ENCODE measurements at places on chromosomes 4 and X.

GRCh38 chr4:791898-792625, 33.9 kb downstream of the CPLX1 start:
- DNase-seq, result no peak

DNA sequence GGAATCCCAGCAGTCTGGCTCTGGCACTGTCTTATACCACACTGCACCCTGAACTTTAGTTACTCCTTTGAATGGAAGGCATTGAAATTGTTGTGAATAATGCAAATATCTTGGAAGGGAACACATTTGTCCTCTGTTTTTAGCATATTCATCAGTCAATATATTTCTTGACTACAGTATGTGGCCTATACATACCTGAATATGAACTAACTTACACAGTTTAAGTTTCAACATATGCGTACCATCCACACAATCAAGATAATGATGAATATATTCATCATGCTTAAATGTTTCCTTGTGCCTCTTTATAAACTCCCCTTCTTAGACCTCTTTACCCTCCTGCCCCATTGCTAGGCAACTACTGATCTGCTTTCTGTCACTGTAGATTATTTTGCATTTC, 145.7 kb upstream of the ESX1 start:
- no peak for DNase-seq

GRCh38 chr4:40349561-40350198, 14.5 kb downstream of the CHRNA9 start:
- DNase-seq, result no peak

GRCh38 chrX:153474718-153475117, 4.3 kb upstream of the HAUS7 start:
- peak; percentile 10 for DNase-seq

GRCh38 chr4:98093662-98094061, 49.6 kb downstream of the STPG2 start:
- no peak for DNase-seq

DNA sequence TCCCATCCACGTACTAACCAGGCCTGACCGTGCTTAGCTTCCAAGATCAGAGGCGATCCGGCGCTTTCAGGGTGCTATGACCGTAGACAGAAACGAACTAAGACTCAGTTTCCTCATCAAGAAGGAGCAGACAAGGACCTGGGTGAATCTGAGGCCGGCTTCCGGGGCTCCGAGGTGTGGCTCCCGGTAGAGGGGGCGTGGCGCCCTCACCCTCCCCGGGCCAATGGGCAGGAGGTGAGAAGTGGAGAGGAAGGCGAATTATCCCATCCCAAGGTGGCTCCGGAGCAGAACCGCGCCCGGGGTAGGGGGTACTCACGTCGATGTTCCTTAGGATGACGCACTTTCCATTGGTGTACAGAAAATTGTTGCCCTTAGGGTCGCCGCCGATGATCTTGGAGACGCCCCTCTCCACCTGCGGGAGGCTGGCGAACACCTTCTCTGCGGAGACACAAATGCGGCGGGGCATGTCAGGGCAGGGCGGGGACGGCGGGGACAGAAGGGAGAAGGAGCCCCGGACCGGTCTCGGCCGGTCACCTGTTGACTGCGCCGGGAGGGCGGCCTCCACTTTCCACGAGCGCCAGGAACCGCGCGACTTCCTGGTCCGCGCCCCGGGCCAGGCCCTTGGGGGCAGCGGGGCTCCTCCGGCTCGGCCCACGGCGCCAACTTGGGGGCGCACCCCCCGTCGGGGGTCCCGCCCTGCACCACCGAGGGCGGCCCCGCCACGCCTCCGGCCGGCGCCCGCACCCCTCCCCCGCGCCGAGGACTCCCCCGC, 616 bp downstream of the WDR1 start:
- DNase-seq, result no peak

DNA sequence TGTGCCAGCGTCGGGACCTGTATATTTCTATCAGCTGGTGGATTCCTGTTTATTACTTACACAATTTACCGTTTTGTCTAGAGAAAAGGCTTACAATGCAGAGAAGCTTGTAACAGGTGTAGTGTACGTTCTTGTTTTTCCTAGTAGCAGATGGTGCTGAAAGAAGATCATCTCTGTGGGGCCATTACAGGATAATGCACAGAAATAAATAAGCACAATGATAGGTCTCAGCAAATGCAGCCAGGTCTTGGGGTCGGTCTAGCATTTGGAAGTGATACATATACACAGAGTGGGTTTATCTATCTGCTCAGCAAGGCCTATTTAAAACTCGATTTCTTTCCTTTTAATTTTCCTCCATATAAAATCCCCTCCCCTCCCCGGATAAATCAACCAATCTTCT, 180.9 kb upstream of the LCORL start:
- no peak for DNase-seq

- DNase-seq, result no peak
Observed at GRCh38 chr4:89665662-89666061, 171.3 kb downstream of the SNCA start.

DNA sequence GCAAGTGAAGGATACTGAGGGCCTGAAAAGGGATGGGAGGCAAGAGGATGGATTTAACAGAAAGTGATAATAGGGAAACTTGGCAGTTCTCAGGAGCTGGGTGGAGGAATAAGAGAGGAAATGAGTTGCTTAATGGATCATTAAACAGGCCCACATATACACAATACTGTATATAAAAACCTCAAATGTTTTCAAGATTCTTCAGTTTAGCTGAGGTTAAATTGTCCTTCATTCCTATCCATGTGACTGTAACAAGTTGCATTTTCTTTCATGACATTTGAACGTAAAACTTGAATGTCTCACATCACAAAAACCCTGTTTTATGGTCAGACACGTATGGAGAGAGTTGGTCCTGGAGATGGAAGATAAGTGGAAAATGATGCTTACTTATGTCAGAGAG, 76.5 kb upstream of the PLAC8 start:
- DNase-seq, result no peak

GRCh38 chr4:122104184-122104583, 47.9 kb upstream of the BLTP1 start:
- DNase-seq, result no peak

- DNase-seq, result no peak
Observed at GRCh38 chr4:92236877-92237276, 66.9 kb upstream of the GRID2 start.

DNA sequence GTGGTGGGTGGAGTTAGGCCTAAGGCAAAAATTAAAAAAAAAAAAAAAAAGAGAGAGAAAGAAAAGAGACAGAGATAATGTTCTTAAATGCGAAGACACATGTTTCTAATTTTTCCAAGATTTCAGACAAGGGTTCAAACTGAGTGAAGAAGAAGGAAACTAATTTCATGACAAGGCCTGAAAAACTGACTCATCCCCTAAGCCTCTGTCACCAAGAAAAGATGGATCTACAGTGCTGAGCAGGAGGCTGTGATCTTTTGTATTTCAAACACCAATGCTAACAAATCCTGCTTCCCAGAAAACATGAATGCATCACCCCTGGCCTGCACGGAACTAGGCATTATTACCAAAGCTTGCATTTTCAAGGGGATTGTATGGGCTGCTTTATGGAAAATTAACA, 75.3 kb downstream of the PPARGC1A start:
- no peak for DNase-seq

DNA sequence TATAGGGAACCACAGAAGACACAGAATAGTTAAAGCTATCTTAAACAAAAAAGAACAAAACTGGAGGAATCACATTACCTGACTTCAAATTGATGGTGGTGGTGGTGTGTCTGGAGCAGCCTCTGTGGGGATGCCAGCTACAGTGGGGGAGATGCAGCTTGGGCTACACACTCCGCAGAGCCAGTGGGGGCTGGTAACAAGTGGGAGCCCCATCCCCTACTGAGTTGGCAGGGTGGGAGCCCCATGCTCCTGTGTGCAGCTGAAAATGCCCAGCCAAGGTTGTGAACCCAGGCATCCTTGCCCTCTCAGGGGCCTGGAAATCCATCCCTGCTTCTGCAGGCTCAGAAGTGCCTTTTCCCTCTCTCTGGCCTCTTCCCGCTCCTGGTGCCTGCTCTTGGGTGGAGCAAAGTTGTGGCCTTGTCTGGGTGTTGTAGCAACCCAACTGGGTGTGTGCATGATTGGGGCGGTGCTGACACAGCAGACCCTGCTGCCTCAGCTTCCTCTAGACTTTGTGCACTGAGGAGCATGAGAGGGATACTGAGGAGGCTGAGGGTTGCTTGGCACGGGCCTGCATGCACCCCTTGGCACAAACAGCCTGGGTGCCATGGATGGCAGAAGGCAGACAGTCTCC, 38.9 kb downstream of the SH3BGRL start:
- no peak for DNase-seq

DNA sequence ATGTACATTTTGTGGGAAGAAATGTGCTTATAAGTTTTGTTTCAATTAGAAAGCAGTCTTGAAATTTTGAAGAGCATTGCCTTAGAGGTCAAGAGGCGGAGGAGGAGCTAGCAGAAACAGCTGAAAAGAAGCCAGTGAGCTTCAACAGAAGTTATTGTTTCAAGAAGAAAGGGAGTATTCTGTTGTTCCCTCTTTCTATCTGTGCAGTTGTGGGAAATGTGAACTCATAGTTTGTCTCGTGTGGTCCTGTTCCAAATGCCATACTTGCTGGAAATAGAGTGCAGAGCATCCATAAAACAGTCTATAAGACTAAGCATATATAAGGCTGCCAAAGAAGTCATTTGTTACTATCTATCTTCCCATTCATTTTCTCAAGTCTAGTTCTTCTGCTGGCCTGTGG, 1015.7 kb downstream of the DMD start:
- no peak for DNase-seq

GRCh38 chr4:4362991-4363697, 23.8 kb upstream of the NSG1 start:
- DNase-seq, result no peak

- no peak for DNase-seq
Observed at GRCh38 chrX:9324676-9325075, 140.2 kb upstream of the TBL1X start.

Measured in activated CD4-positive, alpha-beta T cell treated with anti-CD3 and anti-CD28 coated beads, Interleukin-2, amount 50 U/mL, for 24 hours (primary cell).